ENCODE measurements at places on chromosomes 3 and 15. TPM values are rescaled to one million over a fixed set of nuclear protein-coding genes. Genes with fewer than 3 reads are reported as not detected.

DNA sequence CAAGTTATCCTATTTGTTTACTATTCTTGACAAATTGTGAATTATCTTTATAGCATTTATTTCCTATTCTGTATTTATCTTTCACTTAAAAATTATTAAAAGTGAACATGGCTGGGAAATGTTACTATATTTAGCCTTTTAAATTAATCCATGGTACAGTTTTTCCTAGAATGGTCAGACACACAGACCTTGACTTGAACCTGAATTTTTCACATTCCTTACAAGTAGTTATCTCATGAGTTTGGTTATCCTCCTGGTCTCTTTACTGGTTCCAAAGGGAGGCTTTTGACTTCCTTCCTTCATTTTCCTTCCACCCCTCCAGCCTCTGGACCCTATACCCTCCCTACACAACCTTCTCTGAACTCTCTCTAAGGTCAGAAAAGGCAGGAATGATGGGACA, 280.6 kb downstream of the SATB1 start:
- DNase-seq, result no peak

GRCh38 chr3:157166561-157166960, 6.6 kb upstream of the CCNL1 start:
- DNase-seq, result no peak

AADAC gene
- polyA plus RNA-seq, result not detected

GRCh38 chr3:8773941-8774542, 4.6 kb upstream of the OXTR start:
- DNase-seq, result no peak

GRCh38 chr3:115845986-115846385, 222.7 kb downstream of the GAP43 start:
- no peak for DNase-seq

GRCh38 chr3:58625196-58625824, 41.3 kb downstream of the FAM3D start:
- DNase-seq, result no peak

- peak; percentile 36 for DNase-seq
Measured at GRCh38 chr3:138051947-138052802, 42.2 kb downstream of the CLDN18 start.

DNA sequence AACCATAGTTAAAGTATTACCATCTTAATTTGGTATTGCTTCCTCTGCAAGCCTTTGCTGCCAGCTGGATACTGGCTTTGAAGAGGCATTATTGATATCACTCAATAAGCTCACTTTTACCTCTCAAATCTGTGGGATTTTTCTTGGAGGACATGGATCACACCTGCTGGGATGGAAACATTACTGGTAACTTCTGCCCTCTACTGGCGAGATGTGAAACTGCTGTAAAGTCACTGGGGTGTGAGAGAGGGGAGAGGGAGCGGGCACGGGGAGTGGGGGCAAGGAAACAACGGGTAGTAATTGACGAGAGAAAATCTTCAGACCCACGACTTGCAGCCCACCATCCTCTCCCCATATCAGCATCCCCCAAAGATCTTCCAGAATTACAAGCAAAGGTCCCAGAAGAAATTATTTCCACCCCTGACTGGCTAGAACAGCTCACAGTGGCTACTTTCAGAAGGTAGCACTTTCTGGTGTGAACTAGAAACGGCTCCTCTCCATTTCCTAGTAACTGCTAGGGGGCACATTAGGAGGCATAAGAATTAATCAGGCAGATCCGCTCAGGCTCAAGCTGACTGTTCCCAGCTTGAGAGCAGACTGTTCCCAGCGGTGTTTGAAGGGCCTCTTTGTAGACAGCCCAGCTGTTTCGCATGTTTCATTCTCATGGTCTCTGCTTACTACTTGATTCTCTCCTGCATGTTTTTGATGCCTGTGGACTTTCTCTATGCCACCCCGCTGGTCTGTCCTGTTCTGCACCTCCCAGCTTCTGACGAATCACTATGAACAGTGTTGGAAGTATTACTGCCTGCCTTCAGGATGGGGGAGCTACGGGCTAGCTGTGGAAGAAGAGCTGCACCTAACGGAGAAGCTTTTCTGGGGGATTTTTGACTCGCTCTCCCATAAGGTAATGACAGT, 230.4 kb upstream of the CHRM5 start:
- DNase-seq, result no peak

ADIPOQ gene
- not detected for polyA plus RNA-seq

DNA sequence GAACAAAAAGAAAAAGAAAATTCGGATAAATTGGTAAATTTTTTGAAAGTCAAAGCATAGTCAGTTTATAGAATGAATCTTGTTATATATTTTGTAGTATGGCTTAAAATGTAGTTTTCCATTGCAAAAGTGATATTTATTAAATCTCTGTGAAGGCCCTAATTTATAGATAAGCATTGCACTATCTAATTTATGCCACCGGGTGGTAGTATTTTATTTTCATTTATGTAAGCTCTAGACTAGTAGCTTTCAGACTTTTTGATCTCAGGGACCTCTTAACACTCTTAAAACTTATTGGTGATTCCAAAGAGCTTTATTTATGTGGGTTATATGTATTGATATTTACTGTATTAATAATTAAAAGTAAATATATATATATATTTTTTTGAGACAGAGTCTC, 133.9 kb upstream of the LRRFIP2 start:
- no peak for DNase-seq

DNA sequence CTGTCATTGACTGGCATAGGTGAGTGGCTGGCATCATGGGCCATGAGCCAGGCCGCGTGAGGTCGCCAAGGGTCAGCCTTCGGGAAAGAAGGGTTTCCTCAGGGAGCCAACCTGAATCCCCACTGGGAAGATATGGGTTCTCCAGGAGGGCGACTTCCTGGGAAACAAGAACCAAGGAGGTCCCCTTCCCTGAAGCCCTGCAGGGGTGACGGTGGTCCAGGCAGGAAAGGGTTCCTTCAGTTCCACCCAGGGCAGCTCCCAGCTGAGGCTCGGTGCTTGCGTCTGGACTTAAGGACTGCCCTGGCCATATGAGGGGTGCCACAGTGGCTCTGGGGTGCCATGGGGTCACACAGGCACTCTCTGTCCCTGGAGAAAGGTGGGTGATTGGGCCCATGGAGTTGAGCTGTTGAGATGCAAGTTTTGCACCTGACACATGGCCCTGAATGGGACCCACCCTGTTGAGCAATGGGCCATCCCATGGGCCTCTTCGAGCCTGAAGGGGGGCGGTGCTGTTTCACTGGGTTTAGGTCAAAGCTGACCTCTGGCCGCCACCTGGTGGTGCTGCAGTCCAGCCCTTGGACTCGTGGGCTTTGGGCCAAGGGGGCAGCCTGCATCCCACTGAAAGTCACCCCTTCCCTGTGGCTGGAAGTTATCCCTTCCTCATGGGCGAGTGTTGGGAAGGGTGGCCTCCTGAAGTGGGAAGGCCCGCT, 228.1 kb downstream of the SNRPN start:
- DNase-seq, result no peak

ZBTB47 gene
- 6.1 TPM for polyA plus RNA-seq

DNA sequence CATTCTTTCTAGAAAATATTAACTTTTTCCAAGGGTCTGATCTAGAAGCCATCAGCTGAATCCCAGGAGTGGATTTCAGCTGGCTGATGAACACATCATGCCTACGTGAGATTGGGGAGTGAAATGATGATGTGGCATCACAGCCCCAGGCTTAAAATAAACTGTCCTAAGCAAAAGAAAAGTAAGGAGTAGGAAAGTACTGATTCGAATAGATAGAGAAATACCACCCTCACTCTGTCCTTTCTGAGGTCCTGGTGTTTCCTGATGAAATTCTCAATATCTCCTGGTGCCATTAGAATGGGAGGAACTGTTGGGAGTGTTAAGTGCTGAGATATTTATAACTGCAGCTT, 376.8 kb upstream of the SEMA6D start:
- no peak for DNase-seq

GRCh38 chr3:160950954-160951353, 154.2 kb downstream of the B3GALNT1 start:
- DNase-seq, result no peak

GABRB3 gene
- 0.43 TPM for polyA plus RNA-seq

DNA sequence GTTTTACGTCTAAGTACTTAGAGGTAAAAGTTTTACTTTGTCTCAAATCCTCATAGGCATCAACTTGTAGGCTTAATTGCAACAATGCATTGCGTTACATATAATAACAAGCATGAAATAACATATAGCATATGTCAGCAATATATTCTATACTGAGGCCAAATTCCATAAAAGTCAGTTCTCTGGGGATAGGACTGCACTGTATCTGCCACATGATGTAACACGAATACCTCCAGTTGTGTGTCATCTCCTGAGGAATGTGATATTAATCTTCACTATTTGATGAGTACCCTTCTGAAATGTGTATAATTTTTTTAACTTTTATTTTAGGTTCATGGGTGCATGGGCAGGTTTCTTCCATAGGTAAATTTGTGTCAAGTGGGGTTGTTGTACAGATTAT, 126.4 kb downstream of the IMPG2 start:
- peak; percentile 78 for DNase-seq

ZNF501 gene
- polyA plus RNA-seq, result 1.5 TPM

DNA sequence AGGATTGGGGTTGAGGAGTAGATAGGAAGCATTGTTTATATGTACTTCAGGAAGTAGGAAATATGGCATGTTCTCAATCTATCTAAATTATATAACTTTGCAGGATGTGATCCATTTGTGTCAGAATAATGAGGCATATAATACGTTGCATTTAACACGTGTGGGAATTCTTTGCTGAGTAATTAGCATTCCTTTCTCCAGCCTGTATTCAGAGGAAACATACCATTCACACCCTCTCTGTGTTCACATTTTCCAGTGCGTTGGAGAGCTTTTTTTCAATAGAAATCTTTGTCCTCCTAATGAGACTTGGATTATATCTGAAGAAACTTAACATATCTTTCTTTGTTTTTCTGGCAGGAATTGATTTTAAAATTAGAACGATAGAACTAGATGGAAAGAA, 33.0 kb upstream of the APH1B start:
- DNase-seq, result no peak

- no peak for DNase-seq
Measured at GRCh38 chr3:98556164-98557130, 24.7 kb downstream of the GPR15 start.

GOLGA8T gene
- not detected for polyA plus RNA-seq

- DNase-seq, result no peak
Measured at GRCh38 chr15:77031376-77032050, 36.6 kb downstream of the PSTPIP1 start.

REC114 gene
- not detected for polyA plus RNA-seq

- no peak for DNase-seq
Measured at GRCh38 chr3:5698851-5699250, 511.3 kb downstream of the EDEM1 start.

- no peak for DNase-seq
Measured at GRCh38 chr3:194998417-194998816, 272.5 kb downstream of the XXYLT1 start.

DNA sequence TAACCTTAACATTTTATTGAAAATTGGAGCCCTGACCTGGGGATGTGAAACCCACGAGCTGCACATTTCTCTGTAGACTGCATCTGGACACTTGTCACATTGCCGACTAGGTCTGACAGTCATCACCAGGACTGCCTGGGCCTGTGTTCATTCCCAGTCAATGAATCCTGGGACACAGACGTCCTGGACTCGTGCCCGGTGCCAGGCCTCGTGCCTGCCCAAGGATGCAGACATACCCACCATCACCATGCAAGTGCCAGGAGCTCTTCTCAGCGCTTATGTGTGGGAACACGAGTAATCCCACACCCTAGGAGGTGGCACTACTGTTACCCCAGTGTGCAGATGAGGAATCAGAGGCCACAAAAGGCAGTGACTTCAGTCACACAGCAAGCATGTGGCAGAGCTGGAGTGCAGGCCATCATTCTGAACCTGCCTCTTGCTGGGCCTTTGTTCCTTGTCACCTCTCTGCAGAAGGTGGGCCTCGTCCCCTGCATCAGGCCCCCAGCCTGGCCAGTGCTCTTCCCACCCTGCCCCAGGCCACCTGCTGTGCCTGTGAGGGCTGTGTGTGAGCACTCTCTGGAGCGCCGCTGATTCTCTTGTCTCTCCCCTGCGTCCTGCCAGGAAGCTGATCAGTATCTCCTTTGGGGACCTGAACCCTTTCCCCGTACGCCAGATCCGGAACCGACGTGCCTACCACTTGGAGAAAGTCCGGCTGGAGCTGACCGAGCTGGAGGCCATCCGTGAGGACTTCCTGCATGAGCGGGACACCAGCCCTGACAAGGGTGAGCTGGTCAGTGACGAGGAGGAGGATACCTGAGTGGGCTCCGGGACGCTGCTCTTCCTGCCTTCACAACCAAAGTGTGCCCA, 58.5 kb downstream of the ADAMTS7 start:
- no peak for DNase-seq

DUOXA2 gene
- polyA plus RNA-seq, result not detected

INAFM2 gene
- polyA plus RNA-seq, result 16.2 TPM
